OCI-M1 (cell line): ENCODE measurements at places on chromosomes 12 and 14.
A peak's percentile ranks its signal among the peaks of the same experiment; 100 is the strongest.

DNA sequence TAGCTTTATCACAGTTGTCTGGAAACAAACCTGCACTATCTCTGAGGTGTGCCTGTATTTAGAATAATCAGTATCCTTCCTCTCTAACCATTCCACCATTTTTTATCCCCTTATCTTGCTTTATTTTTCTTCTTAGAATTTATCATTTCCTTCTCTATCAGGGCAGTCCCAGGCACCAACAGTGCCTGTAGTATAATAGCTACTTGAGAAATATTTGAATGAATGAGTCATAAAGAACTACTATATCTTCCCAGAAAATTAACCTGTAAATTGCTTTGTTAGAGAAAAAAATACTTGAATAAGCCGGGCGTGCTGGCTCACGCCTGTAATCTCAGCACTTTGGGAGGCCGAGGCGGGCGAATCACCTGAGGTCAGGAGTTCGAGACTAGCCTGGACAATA lies 21.2 kb upstream of the FOXJ2 start:
- DNase-seq = no peak

- peak; percentile 57 for DNase-seq
These were observed 222.6 kb upstream of the SYT1 start for GRCh38 chr12:78641837-78642423.

DNA sequence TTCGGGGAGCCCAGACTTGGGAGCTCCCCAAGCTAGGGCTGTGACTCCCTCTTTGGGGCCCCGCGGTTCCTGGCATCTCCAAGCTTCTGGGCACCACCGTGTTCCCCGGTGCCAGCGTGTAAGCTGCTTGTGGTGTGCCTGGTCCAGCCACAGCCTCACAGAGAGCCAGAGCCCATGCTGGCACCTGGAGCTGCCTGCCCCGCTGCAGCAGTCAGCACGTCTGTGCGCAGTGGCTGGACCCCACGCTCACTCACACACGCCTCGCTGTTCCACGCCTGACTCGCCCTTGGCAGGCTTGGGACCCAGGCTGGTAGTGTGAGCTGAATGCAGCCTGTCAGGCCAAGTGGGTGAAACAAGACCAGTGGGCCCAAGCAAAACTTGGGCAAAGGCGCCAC lies 34.5 kb downstream of the APAF1 start:
- DNase-seq = no peak

DNA sequence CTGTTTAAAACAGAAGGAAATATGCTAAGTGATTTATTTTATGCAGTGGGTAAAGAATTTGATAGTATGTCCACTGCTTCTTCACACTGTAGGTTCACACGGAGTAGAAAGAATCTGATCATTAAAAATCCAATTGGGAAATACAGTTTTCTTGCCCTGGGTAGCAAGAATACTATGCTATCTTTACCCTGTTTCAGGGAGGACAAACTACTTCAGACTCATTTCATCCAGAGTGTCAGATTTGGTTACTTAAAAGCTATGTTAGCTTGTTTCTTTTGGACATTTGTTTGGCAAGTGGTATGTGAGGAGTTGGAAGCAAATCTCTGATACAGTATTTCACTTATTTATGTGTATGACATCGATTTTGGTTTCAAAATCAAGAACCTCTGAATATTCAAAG lies 4.3 kb downstream of the FRS2 start:
- no peak for DNase-seq

- DNase-seq = no peak
These were observed 69.3 kb downstream of the ANKS1B start for GRCh38 chr12:99915251-99916082.

DNA sequence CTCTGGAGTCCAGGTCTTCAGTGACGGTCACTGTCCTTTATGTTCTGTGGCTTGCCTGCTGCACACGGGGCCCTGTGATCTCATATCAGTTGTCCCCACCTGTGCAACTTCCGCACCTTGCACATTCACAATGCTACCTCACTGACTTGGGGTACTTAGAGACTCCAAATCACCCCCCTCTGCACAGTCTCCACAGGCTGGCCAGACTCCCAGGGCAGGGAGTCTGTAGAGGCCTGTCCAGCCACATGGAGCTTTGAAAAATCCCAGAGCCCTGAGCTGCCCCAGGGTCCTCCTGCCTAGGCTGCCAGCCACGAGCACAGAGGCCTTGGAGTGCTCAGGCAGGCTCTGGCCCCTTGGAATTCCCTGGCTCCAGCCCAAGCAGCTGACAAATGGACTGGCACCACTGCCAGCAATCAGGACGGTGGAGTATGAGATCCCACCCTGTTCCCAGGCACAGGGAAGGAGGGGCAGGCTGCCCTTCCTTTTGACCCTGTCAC lies 26.4 kb downstream of the CMKLR1 start:
- no peak for DNase-seq

GRCh38 chr12:119681111-119681510 lies 13.2 kb downstream of the PRKAB1 start:
- DNase-seq = no peak

GRCh38 chr12:24045816-24046257 lies 96.4 kb upstream of the SOX5 start:
- peak; percentile 89 for DNase-seq

- DNase-seq = peak; percentile 85
These were observed 53.8 kb downstream of the VCPKMT start for GRCh38 chr14:50062438-50063085.
